Thoracic aorta (tissue), 2 donors: ENCODE measurements at places on chromosomes 11 and 22.

GRCh38 chr11:74932797-74933196 is 16.1 kb downstream of the XRRA1 start:
- DNase-seq, result no peak

DNA sequence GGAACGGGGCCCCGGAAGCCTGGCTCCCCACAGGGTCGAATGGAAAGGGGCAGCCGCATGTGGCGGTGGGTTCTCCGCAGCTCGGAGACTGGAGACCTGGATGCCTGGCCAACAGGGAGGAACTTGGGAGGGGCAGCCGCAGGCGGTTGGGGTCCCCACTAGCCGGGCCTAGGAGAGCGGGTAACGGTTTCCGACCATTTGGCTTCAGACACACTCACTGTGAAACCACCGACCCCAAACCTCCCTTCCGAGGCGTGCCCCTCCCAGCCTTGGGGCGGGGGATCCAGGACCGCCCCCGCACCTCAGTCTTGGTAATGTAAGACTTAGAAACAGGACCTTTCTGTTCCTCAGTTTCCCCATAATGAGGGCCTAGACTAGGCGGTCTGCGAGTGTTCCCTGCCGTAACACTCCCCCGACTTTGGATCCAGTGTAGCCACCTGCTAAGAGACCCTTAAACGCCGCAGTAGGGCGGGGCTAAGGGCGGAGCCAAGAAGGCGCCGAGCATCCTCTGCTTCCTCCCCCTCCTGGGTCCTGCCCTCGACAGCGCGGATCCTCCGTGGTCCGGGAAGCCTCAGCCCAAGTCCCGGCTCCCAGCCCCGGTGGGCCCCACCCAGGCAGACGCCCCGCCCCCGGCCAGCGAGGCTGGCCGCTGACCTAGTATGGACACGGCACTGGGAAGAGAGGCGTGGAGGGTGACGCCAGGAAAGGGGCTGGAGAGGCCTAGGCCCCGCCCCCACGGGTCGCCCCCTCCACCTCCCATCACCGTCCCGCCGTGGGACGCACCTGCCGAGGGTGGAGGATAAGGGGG is 1.8 kb upstream of the RASGRP2 start:
- DNase-seq, result peak; percentile 83

DNA sequence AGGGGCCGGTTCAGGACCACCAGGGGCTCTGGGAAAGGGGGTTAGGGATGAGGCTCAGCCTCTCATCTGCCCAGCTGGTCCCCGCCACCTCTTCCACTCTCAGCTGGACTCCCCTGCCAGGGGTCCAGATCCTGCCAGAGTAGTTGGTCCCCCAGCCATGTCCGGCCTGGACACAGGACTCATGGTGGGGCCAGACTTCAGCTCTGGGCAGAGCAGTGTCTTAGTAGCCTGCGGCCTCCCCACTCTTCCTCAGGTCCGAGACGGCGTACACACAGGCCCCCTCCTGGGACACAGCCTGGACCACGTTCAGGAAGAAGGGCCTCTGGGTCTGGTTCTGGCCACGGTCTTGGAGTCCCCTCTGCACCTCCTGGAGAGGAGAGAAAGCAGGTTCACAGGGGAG is 25.1 kb downstream of the GGT5 start:
- no peak for DNase-seq

- no peak for DNase-seq
Measured at GRCh38 chr11:112885744-112886433, 75.3 kb upstream of the NCAM1 start.

- DNase-seq, result no peak
Measured at GRCh38 chr11:27820249-27820648, 120.0 kb upstream of the BDNF start.

GRCh38 chr22:36398601-36399471 is 11.1 kb upstream of the MYH9 start:
- no peak for DNase-seq

- DNase-seq, result no peak
Measured at GRCh38 chr11:114258696-114259095, 37.5 kb upstream of the NNMT start.

GRCh38 chr11:36151933-36152580 is 137.2 kb downstream of the COMMD9 start:
- DNase-seq, result no peak

- no peak for DNase-seq
Measured at GRCh38 chr11:6614446-6614845, 2.4 kb upstream of the TAF10 start.

DNA sequence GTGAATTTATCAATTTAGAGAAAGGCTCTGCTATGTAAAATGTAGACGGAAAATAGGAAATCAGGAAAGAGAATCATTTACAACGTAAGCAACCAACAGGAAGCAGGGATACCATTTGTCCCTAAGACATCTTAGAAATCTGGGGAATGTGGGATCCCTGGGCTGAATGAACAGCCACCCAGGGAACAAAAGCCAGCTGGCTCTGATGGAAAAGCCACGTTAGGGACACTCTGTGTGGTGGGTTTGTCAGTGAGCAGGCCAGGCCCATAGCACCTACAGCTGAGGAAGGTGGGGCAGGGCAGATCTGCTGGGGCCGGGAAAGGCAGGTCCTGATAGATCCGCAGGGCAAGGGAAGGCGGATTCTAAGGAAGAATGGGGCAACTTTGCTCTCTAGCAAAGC is 87.1 kb upstream of the CSNK2A3 start:
- DNase-seq, result no peak

DNA sequence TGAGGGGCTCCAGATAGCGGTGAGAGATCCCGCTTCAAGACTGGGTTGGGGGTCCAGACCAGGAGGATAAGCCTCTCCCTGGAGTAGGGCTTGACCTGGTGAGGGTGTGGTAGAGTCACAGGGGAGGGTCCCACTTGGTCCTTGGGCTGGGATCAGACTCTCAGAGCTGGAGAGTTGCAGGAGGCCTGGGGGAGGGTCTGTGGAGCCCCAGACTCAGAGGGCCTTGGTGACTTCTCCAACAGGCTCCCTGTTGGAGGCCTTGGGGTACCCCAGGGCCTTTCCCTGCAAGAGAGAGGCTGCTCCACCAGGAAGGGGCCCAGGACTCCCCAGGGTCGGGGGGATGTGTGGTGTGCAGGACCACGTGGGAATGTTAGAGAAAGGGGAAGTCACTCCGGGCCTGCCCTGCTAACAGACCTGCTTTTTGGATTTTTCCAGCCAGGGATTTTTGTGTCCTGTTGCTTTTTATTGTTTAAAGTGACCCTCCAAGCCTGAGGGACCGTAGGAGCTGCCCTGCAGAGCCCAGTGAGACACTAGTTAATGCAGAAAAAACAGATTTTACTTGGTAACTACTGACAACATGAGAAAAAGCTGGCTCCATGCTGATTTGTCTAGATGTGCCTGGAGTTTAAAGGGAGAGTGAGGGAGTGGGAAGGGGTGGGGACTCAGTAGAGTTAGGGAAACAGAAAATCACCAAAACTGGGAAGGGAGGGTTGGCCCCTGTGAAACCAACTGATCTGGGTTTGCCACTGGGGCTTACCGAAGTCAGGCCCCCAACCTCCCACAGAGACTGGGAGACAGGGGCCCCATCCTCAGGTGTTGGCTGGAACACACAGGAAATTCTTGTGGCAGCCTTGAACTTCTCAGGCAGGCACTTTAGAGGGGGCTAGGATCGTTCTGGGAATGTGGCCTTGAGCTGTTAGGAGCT is 801 bp upstream of the TXNRD2 start:
- no peak for DNase-seq

DNA sequence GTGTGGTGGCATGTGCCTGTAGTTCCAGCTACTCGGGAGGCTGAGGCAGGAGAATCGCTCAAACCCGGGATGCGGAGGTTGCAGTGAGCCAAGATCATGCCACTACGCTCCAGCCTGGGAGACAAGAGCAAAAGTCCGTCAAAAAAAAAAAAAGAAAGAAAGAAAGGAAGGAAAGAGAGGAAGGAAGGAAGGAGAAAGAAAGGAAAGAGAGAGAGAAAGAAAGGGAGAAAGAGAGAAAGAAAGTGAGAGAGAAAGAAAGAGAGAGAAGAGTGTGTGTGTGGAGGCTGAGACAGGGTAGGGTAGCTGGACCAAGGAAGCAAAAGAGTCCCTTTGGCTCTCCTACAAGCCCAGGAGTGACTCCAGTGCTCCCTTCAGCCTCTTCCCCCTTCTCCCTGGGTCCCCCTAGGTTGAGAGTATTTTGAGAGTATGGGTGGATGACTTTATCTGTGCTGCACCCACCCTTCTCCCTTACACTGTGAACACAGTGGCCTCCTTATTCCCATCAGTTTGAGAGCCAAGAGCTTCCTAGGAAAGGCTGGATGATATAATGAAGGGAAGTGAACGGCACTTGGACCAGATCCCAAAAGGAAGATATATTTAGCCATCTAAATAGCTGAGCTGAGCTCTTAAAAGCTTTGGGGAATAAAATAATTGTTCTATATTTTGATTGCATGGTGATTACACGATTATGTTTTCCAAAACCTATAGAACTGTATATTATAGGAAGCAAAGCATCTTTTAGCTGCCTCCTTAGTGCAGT is 9.5 kb upstream of the DENND5A start:
- no peak for DNase-seq

GRCh38 chr22:50305393-50305922 is 2.0 kb downstream of the PLXNB2 start:
- no peak for DNase-seq

GRCh38 chr11:108093128-108093904 is 28.1 kb upstream of the ACAT1 start:
- no peak for DNase-seq

GRCh38 chr11:14529321-14529720 is 9.1 kb upstream of the PSMA1 start:
- no peak for DNase-seq

DNA sequence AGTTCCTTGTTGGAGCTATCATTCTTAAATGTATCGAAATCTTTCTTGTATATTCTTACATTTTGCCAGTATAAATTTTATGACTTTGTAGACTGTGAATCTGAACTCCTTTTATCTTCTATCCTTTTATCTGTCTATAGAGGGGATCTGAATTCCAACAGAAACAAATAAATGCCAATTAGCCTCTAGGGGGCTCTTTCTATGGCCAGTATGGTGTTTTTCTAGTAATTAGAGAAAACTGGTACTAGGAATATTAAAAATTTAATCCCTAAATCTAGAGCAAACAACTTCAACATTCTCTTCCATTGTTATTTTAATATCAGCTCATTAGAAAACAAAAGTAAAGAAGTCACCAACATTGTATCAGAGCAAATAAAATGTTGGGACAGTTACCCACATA is 21.5 kb upstream of the CAT start:
- DNase-seq, result no peak

- DNase-seq, result no peak
Measured at GRCh38 chr11:17738151-17738973, 3.8 kb downstream of the KCNC1 start.

- no peak for DNase-seq
Measured at GRCh38 chr11:15754221-15754620, 602.1 kb downstream of the SOX6 start.

DNA sequence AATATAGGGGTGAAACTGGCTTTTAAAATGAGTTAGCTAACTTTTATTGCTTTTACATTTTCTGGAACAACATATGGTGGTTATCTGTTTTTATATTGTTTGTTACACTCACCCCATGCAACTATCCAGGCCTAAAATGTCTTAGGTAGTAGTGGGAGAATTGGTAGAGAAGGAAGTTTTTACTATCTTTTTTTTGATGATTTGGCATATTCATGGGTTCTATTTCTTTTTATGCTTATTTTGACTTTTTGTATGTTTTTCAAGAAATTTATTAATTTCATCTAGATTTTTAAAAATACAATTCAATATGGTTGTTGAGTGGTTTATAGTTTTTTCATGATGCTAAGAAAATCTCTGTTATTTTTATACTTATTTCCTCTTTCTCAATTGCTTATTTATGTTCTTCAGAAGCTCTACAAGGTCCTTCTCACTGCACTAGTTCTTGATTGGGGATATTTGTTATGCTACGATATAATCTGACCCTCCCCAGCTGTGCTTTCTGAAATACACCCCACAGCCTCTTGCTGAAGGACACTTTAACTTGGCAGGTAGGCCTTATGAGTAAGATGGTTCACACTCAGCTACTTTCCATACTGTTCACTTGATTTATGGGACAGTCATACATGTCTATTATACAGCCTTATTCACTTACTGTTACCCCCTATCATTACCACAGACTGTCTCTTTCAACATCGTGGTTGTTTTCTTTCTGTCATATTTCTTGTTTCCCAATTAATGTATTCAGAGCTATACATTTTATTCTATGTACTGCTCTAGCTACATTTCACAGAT is 431.2 kb downstream of the METTL15 start:
- no peak for DNase-seq

DNA sequence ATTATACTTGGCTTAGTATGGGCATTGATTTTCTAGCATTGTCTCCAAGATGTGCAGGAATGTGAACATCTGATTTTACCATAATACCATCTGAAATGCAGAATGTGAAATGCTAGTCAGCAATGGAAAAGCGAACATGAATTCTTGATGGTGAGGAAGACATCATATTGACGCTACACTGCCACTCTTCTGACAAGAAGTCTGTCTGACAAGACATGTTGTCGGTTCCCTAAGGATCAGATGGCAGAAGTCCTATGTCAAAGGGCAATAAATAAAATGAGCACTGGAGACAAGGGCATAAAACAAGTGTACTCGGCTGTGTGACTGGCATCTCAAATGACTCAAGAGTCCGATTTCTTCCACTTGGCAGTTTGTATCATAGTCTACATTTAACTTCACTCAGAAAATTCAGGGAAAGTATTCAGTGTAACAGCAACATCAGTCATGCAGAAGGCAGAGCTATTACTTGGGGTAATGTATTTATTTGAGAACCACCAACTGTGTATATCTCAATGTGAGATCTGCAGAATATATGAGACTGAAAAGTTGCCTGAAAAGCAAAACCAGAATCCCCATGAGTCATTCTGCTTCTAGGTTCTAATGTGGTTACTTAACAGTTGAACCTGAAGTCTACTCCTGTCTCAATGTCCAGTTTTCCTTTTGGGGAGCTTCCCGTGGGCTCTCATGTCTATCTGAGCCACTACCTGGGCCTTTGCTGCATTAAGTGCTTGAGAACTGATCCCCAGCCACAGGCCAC is 51.5 kb downstream of the SLC17A6 start:
- no peak for DNase-seq

- no peak for DNase-seq
Measured at GRCh38 chr11:110366291-110366690, 63.5 kb upstream of the FDX1 start.

GRCh38 chr11:14059491-14059890 is 97.0 kb downstream of the SPON1 start:
- no peak for DNase-seq

DNA sequence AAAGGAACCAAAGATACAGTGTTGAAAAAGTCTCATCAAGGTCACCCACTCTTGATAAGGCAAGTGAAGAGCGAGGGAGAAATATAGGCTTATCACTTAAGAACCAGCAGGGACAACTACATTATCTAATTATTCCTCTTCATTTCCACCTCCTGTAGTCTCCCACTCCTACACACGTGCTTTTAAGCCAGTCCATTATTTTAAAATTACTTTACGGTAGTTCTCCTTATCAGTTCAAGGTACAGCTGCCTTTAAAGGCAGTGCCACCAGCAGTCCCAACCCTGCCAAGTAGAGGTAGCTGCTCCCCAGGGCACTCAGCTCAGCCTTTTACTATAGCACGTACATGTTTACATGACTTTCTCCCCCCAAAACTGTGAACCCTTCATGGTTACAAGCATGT is 161.5 kb upstream of the BLID start:
- no peak for DNase-seq

- no peak for DNase-seq
Measured at GRCh38 chr11:2381494-2382128, 4.5 kb downstream of the CD81 start.

GRCh38 chr11:119051440-119052162 is 5.4 kb downstream of the HYOU1 start:
- no peak for DNase-seq

GRCh38 chr11:111792314-111792713 is 26.1 kb upstream of the PPP2R1B start:
- DNase-seq, result no peak

GRCh38 chr11:33787076-33787475 is 12.8 kb upstream of the FBXO3 start:
- no peak for DNase-seq
